ENCODE measurements at places on chromosomes 3 and 15.

DNA sequence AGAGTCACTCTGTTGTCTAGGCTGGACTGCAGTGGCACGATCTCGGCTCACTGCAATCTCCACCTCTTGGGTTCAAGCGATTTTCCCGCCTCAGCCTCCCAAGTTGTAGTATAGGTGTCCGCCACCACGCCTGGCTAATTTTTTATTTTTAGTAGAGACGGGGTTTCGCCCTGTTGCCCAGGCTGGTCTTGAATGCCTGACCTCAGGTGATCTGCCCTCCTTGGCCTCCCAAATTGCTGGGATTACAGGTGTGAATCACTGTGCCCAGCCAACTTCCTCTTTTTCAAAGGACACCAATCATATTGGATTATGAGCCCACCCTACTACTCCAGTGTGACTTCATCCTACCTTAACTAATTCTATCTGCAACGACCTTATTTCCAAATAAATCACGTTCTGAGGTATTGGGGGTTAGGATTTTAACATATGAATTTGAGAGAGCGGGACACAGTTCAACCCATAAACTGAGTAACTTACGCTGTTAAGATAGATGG is 3.2 kb downstream of the ISG20 start:
- no peak for DNase-seq

- DNase-seq, result no peak
Measured at GRCh38 chr15:95291898-95292472, 1038.5 kb upstream of the NR2F2 start.

DNA sequence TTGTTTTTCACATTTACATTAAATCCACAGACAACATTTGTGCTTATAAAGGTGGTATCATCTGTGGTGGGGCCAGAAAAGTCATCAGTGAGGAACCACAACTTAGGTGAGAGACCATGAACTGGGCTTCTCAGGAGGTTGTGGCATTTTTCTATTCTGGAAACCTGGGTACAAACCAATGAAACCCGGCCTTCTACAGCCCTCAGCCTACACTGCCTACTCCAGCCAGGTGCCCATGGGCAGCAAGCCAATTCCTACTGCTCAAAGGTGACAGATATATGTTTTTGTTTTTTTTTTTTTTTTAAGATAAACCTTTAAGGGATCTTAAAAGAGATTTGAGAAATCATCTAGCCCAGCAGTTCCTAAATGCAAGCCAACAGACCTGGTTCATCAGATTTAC is 20.3 kb downstream of the SPG21 start:
- DNase-seq, result no peak

GRCh38 chr15:99955181-99955525 is 221.9 kb upstream of the LYSMD4 start:
- no peak for DNase-seq

DNA sequence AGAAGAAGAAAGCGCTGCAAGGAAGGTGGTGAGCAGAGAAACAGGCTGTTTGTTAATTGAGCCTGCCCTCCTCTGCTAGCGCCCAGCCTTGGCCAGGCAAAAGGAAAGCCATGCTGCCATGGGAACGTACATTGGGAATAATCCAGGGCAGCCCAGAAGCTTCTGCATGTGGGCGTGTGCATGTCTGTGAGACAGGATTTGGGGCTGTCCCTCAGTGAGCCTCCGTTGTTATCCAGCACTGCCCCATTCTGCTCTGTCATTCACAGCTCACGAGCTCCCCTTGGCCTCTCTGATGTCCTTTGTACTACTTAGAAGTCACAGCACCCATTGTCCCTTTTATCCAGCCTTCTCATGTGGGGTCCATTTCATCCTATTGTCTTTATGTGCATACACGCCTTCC is 239.1 kb upstream of the ROPN1 start:
- no peak for DNase-seq

- DNase-seq, result no peak
Measured at GRCh38 chr15:99603828-99604227, 38.0 kb downstream of the MEF2A start.

- DNase-seq, result no peak
Measured at GRCh38 chr3:62035402-62036057, 337.8 kb downstream of the FEZF2 start.

DNA sequence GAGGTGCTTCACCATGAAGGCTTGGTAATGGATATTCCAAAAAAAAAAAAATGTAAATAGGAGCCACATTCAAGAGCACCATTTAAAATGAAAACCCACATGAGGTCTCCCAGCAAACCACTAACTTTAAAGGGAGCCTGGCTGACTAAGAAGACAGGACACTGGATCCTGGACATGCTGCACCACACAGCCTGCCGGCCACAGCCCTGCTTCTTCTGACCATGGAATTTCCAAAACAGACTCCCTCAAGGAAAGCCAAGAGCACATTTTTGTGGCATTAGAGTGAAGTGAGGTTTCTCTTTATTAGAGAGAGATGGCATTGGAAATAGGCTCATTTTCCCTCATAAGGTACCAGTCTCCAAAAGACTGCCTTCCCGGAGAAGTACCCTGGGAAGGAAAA is 113.9 kb downstream of the RORA start:
- DNase-seq, result no peak

DNA sequence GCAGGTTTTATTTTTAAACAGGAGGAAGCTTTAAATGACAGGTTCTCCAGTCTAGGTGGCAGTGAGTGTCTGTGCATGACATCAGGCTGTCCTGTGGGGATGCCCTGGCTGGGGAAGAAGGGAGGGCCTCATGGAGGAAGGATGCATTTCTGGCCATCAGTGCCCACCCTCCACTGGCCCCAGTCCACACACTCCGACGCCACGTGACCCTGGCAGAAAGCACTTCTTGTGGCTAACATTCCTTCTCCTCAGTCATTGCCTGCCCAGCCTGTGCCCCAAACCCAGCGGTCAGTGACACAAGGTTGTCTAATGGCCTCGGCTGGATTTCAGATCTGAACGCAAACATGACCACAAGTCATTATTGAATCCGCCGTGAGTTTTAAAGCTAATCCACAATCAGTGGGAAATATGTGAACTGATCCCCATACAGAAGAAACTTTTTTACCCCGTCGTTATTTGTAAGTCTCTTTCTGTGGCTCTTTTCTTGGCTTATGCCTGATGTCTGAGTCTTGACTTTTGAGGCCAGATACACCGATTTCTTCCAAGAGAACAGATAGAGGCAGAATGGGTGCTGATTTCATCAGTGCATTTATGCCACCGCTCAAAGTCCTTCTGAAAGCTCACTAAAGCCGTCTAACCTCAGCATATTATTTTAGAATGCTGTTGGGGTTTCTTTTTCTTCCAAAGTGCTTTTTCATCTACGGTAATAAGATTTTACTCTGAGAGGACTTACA is 17.3 kb upstream of the LRRK1 start:
- DNase-seq, result no peak

- no peak for DNase-seq
Measured at GRCh38 chr15:82751308-82751707, 41.6 kb upstream of the AP3B2 start.

DNA sequence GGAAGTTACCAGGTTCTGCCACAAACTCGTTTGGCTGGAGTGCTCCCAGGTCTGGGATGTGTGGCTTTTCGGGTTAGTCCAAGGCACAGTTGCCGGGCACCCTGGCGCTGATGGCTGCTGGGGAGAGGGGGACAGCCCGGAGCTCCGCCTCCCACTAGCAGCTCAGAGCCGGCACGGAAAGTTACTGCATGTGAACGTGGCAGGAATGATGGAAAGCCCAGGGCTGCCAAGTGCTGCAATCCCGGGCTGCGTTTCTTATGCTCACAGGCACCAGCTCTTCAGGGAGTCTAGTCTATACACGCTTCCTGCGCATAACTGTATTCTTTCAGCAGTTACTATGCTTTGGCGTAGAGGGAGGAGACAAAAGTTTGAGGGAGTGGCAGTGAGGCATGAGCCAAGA is 141.8 kb upstream of the ICE2 start:
- DNase-seq, result no peak

- DNase-seq, result no peak
Measured at GRCh38 chr3:106570426-106570825, 701.6 kb upstream of the CBLB start.

GRCh38 chr15:71294251-71294910 is 179.1 kb downstream of the THSD4 start:
- DNase-seq, result no peak

DNA sequence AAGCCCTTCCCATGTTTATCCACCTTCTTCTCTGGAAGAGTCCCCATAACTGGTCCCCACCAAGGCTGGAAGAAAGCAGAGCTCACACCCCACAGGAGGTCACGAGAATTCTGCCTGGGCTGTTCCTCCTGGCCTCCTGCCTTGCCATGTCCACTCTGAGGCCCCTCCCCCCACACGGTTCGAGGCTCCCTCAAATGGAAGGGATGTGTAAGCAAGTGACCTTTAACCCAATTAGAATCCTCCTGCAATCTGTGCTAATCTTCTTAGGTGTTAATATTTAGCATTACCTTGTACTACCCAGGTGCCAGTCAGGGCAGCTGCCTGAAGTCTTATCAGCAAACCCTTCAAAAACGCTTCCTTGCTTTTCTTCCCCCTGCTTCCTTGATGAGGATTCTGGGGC is 32.4 kb upstream of the DYNC1LI1 start:
- DNase-seq, result no peak

- DNase-seq, result no peak
Measured at GRCh38 chr3:116050311-116050915, 394.9 kb downstream of the LSAMP start.

- DNase-seq, result no peak
Measured at GRCh38 chr15:67911727-67912126, 71.9 kb upstream of the RNU6-1 start.

DNA sequence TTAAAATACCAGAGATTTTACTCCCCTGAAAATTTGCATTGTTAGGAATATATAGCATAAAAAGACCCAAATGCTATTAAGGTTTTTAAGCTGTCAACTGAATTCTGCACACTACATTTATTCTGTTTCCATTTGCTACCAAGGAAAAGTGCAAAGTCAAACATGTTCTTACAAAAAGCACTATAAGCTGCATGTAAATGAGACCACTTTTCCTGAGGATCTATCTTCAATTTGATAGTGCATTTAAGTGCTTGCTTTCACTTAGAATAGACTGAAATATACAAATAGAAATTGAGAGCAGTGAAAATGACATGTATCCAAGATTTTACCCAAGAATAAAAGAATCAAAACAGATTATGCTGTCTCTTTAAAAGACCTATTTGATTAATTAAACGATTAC is 1216.2 kb downstream of the ROBO2 start:
- DNase-seq, result no peak

GRCh38 chr3:39423436-39423970 is 17.0 kb downstream of the RPSA start:
- no peak for DNase-seq

DNA sequence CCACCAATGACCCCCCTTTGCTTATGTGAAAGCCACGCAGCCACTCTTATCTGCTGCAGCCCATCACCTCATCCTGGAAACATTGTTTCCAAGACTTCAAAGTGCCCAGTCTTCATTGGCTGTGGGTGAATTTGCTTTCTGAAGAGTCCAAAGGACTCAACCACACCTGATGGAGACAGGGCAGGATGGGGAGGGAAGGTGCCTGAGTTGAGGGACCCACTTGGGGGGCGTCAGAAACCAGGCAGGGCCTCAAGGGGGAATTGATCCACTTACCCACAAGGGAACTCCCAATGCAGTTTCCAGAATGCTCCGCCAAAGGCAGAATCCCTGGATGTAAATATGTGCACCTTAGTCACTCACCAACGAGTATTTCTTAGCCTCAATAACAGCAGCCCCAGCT is 147.9 kb upstream of the ATP2B2 start:
- no peak for DNase-seq

- no peak for DNase-seq
Measured at GRCh38 chr3:28036599-28037575, 204.5 kb upstream of the CMC1 start.

All from activated naive CD4-positive, alpha-beta T cell treated with Interleukin-2 at 50 U/mL for 16 hours (primary cell).